Activated naive CD8-positive, alpha-beta T cell treated with anti-CD3 and anti-CD28 coated beads, Interleukin-2, amount 50 U/mL, for 16 hours (primary cell): ENCODE measurements at places on chromosomes 7 and 10.

DNA sequence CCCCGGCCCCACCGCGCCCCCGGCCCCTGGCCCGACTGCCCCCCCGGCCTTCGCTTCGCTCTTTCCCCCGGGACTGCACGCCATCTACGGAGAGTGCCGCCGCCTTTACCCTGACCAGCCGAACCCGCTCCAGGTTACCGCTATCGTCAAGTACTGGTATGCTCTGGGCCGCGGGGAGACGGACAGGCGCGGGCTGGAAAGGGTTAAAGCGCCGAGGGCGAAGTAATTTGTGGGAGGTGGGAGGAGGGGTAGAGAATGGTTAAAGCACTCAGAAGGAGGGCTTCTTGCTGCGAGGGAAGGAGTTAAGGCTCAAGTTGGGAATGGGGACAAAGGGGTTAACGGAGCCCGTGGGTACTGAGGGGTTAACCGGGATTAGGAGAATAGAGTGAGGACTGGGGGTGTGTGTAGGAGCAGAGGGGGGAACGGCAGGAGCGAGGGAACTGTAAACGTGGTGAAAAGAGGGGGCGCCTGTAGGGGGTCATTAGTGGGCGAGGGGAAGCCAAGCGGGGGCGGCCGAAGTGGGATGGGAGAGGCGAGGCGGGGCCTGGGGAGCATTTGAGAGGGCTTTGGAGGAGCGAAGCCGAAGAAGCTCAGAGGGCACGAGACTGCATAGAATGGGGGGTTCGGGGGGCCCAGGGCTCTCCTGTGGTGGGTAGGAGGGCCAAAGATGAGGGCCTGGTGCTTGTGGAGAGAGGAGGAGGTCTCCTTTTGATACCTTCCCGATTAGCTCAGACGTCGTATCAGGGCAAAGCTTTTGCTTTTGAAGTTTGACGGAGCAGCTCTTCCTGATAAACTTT, 605 bp downstream of the SUFU start:
- no peak for DNase-seq

DNA sequence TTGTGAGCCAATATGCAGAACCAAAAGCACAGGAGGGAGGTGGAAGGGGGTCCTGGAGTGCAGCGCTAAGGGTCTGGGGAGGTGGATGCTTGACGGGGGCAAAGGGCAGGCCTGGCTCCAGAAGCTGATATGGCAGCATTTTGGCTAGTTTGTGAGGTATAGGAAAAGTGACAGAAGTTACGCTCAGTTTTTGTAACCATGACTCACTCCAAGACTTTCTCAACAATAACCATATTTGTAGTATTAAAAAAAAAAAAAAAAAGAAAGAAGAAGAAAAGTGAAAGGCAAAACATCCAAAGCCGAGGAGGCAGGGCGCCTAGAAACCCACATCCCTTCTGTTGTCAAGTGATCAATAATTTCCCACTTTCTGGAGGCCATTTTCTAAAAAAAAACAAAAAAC, 92.3 kb downstream of the RNF216 start:
- DNase-seq, result no peak

DNA sequence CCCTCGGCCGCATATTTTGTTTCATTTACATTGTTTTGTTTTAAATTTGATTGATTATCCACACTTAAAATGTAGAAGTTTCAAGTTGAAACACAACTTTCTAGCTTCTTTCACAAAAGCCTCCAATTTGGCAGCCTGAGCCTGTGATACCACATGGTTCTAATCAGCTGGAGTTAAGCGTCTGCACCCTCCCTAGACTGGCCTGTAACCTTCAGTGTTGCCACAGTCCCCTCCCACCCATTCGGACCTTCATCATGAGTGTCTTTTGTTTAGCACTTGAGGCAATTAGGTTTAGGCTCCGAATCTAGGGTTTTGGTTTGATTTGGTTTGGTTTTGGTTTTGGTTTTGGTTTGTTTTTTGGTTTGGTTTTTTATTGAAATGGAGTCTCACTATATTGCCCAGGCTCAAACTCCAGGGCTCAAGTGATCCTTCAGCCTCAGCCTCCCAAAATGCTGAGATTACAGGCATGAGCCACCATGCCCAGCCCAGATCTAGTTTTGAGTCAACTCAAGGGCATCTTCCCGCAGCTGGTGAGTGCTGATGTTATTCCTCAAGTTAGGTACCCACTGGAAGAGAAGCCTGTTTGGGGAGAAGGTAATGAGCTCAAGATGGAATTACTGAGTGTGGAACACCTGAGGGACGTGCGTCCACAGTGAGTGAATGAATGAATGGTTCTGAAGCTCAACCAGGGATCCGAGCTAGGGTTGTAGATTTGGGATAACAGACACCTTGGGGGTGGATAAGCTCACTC, 201.4 kb downstream of the HECW1 start:
- DNase-seq, result no peak

DNA sequence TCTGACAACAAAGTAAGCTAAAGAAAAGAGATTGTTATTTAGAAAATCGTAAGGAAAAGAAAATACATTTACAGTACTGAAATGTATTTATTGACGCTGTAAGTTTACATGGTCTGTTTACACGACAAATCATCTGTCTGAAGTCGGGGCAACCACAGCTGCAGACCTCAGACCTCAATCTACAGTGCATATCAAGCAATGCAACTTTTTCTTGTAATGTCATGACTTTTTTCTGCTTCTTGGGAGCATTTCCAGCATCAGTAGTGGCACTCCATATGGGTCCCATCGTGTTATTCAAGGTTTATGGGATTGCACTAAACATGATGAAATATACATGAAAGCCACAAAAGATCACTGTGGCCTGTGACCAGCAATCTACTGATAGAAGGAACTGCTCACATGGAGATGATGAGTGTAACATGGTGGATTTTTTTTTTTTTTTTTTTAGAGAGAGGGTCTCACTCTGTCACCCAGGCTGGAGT, 77.1 kb downstream of the MTPN start:
- DNase-seq, result no peak

GRCh38 chr10:75664968-75665367, 233.5 kb downstream of the LRMDA start:
- DNase-seq, result no peak

DNA sequence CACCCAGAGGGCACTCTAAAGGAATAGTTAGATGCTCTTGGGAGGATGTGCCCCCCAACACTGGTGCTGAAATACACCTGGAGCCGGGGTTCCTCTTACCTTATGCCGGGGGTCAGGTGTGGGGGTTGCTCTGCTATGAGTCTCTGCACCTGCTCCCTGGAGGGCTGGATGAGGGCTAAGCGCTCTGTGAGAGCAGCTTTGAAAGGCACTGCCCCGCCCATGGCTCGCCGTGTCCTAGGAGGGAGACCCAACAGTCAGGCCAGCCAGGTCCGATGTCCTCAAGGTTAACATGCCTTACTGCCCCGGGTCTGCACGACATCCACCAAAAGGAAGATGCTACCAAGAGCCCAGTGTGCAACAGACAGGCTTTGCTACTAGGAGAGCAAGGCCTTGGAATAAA, 31.7 kb downstream of the PSPH start:
- DNase-seq, result no peak
